Dermis blood vessel endothelial cell (primary cell): ENCODE measurements at places on chromosomes 6 and 20.
A peak's percentile ranks its signal among the peaks of the same experiment; 100 is the strongest.

DNA sequence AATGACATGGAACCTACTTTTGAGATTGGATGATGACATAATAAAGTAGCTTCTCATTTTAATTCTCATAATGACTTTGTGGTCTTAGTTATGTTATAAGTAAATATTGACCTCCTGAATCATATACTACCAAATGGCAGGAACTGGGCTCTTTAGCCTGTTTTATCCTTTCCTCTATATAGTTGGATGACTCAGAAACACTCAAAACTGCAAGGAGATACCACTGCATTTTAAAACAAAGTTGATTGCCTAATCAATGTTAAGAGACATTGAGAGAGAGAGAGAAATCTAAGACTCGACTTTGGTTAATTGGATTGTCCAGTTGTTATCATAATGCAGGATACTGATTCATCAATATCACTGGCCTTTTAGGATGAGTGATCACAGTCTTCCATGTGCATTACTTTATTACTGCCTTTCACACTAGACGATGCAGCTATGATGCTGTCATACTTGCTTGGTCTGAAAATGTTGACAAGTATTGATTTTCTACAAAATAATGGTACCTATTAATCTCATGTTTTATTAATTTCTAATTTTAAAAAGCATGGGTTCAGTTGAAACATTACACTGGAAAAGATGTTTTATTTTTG, 320.0 kb downstream of the NKAIN2 start:
- no peak for DNase-seq

- DNase-seq = no peak
Observed at GRCh38 chr20:42212391-42212790, 594.2 kb upstream of the CHD6 start.

DNA sequence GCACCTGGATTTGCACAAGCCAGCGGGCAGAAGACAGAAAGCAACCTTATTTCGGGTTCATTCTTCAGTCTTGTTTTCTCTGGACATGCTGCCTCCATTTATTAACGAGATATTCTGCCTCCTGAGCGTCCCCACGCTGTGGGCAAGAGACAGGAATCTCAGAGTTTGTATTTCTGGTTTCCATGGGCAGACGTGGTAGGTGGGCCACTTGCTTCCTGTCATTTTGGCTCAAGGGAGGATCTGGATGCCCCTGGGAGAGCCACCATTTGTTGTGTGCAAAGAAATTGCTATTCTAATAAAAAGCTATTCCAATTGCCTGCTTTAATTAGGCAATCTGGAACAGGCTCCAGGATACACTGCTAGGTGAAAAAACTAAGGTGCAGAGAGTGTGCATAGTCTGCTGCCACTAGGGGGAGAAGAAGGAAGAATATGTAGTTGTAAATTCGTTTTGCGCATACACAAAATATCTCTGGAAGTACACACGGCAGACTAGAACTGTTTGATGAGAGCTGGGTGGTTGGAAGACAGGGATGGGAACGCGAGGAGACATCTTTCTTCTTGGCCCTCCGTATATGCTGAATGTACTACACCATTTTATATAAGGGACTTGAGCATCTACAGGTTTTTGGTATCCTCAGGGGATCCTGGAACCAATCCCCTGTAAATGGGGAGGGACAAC, 30.1 kb upstream of the SLC16A10 start:
- peak; percentile 60 for DNase-seq

DNA sequence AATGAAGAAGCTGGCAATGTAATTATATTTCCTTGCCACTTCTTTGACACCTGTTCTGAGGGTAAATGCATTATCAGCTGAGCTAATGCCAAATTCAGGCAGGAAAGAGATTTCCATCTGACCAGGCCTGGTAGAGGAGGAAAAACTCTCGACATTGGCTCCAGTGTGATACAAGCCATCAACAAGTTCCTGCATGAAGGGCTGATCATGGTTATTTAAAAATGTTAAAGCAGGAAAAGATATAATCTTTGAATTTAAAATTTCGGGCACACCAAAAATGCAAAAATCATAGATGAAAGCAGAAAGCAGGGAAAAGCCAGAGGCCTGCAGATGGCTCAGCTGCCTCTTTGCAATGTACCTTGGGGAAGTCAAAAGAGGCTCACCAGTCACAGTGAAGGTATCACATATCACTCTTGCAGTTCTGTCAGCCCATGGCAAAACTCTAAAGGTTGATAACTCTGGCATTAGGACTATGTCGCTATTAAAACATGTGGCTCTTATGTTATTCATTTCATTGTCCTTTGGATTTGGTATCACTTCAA, 39.1 kb downstream of the LGSN start:
- DNase-seq = no peak

DNA sequence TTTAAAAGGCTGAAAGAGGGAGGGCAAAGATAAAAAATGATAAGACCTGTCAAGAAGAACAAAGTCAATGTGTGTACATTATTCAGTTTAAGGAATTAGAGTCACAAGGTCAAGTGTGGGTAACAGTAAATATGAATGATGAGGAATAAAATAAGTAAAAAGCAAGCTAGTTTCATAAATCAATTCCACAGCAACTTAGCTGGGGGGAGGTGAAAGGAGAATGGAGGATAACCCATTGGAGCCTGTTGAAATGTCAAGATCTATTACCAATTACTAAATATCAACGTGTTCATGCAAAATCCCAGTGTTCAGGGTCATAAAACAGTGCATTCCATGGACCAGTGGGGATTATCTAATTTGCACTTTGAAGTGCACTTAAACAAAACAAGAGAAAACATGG, 242.9 kb downstream of the TBX18 start:
- no peak for DNase-seq

DNA sequence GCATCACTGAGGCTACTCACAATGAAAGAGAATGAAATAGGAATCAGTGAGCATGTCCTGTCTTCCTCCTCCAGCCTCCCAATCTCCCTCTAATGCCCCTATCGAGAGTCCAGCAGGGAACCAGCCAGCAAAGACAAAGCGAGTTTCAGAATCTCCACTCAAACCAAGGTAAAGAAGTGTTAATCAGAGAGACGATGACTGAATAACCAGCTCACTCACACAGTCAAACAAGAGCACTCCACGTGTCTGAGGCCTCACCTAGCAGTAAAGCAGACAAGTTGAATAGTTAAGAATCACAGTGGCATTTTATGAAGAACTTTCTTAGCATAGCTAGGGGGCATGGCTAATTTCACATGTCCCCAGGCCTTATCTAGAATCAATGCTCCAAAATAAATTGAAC, 3.3 kb upstream of the TREM1 start:
- DNase-seq = no peak

GRCh38 chr20:52972190-52972937, at the start of gene TSHZ2:
Gene TSHZ2 (plus strand): TSS chr20:52972358. CDS start chr20:52973294, 936 bp downstream.
- DNase-seq = peak; percentile 33

DNA sequence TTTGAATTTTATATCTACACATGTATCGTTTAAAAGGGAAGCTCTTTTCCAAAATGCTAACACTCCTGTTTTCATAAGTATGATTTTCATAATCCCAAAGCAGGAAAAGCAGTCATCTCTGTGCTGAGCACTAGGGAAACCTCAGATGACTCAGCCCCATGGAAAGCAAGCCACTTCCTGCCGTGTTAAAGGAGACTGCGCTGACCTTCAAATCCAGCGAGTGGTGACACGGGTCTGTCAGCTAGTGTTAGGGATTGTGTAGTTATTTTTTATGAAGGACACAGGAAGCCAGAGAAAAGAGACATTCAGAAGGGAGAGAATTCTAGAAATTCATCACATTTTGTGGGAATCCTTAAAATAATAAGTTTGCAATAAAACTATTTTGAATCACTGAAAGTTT, 57.0 kb upstream of the CD93 start:
- peak; percentile 94 for DNase-seq

GRCh38 chr6:35164277-35164676, 23.1 kb upstream of the TCP11 start:
- DNase-seq = no peak

DNA sequence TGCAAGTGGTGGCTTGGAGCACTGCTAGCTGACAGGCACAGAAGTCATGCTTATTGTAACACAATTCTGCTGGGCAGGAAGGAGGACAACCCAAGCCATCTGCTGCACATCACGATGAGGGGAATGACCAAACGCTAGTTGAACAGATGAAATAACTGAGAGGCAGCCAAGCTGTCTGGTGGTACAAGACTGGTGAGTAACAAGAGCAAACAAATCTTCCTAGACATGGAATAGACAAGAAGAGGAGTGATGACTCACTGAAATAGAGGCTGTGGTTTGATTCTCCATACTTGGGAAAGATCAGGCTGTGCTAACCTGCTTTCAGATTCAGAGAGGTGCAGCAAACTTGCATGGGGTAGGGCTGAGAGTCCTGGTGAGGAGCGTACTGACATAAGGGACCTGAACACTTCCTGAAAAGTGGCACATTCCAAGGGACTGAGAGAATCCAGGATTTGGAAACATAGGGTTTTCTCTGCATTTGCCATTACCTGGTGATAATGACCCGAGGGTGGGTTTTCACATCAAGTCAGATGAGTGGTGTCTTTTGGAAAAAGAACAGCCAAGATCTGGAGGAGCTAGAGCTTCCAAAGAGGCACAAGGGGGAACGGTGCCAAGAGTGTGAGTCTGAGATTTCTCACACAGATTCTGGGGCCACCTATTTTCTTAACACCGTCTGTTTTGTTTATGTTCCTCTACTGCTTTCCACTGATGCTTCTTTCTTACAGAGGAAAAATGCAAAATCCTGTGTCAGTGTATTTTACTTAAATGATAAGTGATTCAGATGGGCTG, 60.0 kb downstream of the PRL start:
- DNase-seq = no peak

GRCh38 chr20:17525650-17526049, 5.5 kb downstream of the BFSP1 start:
- DNase-seq = peak; percentile 61

GRCh38 chr20:45867819-45868176, 10.4 kb downstream of the ZSWIM3 start:
- DNase-seq = no peak

DNA sequence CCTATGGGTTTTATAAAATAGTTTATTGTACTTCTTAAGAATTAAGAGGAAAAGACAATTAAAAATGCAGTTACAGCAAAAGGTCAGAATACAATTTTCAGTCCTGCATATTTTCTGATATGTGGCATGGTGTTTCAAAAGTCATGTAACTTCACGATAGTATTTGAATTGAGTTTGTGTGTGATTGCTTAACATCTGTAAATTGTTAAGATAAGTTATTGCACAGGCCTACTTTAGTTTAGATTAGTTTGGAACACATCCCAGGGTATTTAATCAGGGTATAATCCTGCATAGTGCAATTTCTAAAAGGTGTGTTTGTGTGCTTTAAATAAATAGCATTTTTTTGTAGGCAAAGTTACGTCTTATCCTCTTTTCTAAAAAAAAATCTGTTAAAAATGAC, 289.6 kb downstream of the RIMS1 start:
- no peak for DNase-seq

DNA sequence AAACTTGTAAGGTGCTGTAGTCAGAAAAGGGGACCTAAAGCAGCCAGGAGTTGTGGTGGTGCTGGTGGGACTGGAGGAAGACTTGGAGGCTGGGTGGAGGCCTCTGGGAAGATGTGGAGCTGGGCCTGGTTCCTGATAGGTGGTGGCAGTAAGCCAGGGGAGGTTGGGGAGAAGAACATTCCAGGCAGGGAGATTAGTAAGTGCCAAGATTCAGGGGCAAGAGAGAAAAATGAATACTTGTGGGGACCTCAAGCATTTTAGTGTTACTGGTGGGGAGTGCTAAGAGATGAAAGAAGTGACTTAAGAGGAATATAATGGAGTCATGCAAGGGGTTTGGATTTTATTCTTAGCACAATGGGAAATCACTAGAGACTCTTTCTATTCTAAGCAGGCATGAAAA, 79.0 kb upstream of the B3GAT2 start:
- no peak for DNase-seq

- no peak for DNase-seq
Observed at GRCh38 chr6:37788259-37788658, 31.3 kb upstream of the ZFAND3 start.

DNA sequence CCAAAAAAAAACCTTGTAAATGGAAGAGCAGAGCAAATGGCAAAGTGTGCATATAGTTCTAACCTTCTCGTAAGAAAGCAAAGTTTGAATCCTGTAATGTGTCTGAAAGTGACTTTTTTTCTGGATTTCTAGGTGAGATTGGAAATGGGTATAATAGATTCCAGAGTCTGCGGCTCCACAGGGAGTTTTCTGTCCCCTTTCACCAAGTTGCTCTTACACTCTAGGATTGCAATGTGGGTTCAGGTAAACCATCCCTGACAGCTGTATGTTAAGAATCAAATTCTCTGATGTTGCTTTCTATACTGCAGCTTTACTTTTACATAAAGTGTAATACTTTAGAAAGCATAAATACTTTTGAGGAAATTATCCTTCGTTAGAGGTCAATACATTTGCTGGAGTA, 260.1 kb downstream of the PRL start:
- no peak for DNase-seq

DNA sequence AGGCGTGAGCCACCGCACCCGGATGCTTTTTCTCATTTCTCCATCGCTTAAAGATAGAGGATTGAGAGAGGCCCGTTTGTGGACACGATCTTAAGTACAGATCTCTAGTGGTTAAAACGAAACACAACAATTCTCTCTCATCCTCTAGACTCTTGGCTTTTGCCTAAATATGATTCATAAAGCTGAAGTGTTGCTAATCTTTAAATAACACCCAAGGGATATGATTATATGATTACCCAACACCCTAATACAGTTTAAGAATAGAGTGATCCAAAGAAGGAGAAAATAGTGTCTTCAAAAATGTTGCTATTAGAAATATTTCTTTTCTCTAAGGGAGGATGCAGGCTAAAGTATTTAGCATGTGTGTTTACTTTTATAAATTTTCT, 50.4 kb downstream of the MTHFD1L start:
- no peak for DNase-seq

GRCh38 chr6:98416027-98416426, 418.3 kb upstream of the POU3F2 start:
- no peak for DNase-seq

GRCh38 chr6:169957351-169957963, 206.0 kb downstream of the ERMARD start:
- DNase-seq = no peak

DNA sequence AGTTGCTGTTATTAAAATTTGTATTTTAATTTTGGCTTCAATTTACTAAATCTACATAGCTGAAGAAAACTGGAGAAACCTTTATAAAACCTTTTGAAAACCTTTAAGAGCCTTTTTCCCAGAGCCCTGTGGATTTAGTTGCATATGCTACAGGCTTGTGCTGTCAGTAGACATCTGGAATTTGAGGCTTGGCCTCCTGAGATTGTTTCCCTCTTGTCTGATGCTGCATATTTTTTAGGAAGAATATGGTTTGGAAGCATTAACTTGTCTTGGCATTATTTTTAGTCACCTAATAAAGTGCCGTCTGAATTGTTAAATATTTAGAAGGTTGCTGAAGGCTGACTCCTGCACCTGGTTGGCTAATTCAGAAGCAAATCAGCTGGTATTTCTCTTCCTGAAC, 369.4 kb downstream of the UTRN start:
- DNase-seq = no peak
